ENCODE measurements at places on chromosomes 7 and 10. TPM values are rescaled to one million over a fixed set of nuclear protein-coding genes. Genes with fewer than 3 reads are reported as not detected.

The GNG11 gene
- total RNA-seq: 27.9 TPM

The NACAD gene
- 5.9 TPM for total RNA-seq

The LLCFC1 gene
- not detected for total RNA-seq

The MMD2 gene
- total RNA-seq: not detected

The COL26A1 gene
- not detected for total RNA-seq

The CASP7 gene
- 32.5 TPM for total RNA-seq

The UNCX gene
- not detected for total RNA-seq

The IFIT5 gene
- 35.5 TPM for total RNA-seq

The CYP3A7 gene
- not detected for total RNA-seq

The C10orf143 gene
- 0.05 TPM for total RNA-seq

The EPO gene
- total RNA-seq: not detected

The PRKCQ gene
- not detected for total RNA-seq

The SRRM3 gene
- total RNA-seq: 18.5 TPM
